ENCODE measurements at places on chromosomes 13 and 19. TPM values are rescaled to one million over a fixed set of nuclear protein-coding genes. Genes with fewer than 3 reads are reported as not detected.

GRCh38 chr13:98983182-98983581, 5.3 kb upstream of the DOCK9 start:
- DNase-seq, result no peak

ZNF625 gene
- total RNA-seq, result 26.9 TPM

- DNase-seq, result no peak
Measured at GRCh38 chr13:63088226-63088625, 1672.6 kb upstream of the PCDH20 start.

GRCh38 chr13:110330491-110331011, 23.5 kb downstream of the COL4A2 start:
- no peak for DNase-seq

- DNase-seq, result no peak
Measured at GRCh38 chr13:71213252-71213821, 653.7 kb downstream of the DACH1 start.

- DNase-seq, result no peak
Measured at GRCh38 chr19:54339646-54340358, 840 bp upstream of the LILRA4 start.

TNFSF13B gene
- total RNA-seq, result 6.9 TPM

GRCh38 chr13:29799041-29799440, 51.4 kb downstream of the UBL3 start:
- no peak for DNase-seq

DNA sequence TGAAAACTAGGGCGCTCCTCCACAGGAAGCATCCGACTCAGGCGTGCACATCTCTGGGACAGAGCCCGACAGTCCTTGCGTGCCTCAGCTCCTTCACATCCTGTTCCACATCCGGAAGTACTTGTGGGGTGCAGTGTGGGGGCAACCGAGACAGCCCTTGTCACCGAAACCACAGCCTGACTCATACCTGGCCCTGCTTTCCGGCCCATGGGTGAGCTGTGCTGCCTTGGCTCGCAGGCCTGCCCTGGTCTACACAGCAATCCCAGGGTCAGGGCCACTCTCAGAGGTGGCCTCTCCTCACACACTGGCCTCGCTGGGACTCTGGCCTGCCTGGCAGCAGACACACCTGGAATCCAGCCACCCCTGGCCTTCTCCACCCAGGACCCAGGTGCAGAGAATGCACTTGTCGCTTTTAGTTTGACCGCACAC, 100.4 kb downstream of the STK24 start:
- no peak for DNase-seq

- no peak for DNase-seq
Measured at GRCh38 chr13:109725297-109725696, 61.1 kb downstream of the IRS2 start.

GRCh38 chr19:35414442-35414841, 33.6 kb upstream of the FFAR2 start:
- DNase-seq, result no peak

- no peak for DNase-seq
Measured at GRCh38 chr13:41495044-41495443, 37.7 kb downstream of the RGCC start.

- no peak for DNase-seq
Measured at GRCh38 chr13:76976490-76976889, 15.4 kb upstream of the CLN5 start.

DNA sequence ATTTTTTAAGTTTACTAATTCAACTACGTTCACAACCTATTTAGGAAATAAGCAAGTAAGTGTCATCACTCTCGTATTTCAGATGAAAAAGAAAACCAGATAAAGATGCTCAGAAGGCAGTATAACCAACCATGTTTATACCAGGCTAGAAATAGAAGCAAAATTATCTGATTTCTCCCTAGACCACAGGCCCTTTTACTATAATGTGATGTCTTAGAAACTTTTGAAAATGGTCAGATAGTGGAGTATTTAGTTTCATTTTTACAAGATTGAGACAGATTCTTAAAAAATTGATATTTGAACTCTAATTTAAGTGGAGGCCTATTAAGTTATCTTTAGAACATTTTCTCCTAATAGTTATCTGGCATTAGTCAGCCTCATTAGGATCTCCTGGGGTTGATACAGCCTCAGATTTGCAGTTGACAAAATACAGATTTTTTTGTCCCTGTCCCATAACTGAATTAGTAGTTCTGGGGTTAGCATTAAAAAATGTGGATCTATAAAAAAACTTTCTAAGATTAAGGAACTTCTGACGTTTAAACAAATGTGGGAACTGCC, 818.7 kb upstream of the PCDH9 start:
- DNase-seq, result no peak

IL12RB1 gene
- 0.63 TPM for total RNA-seq

DNA sequence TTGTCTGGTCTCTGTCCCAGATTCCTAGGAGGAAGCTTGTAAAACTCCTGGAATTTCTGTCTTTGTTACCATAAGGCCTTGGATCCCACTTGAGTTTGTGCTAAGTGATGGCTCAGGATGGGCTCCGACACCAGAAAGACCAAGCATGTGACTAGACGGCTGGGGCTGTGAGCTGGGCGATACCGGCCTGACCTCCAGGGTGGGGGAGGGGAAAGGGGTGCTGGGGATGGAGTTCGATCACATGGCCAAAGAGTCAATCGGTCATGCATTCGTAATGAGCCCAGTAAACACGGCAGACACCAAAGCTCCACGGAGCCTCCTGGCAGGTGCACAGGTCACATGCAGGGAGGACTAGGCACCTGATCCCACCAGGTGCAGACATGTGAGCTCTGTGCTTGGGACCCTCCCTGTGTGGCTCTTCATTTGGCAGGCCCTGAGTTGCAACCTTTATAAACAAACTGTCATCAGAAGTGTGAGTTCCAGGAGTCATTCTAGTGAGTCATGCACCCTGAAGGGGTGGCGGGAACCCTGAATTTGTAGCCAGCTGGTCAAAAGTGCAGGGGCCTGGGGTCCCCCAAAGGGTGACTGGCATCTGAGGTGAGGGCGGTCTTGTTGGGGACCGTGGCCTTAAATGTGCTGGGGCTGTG, 27.1 kb downstream of the ELAVL1 start:
- no peak for DNase-seq

C1QTNF9 gene
- total RNA-seq, result 1.3 TPM

GRCh38 chr13:94335761-94336526, 143.5 kb downstream of the DCT start:
- no peak for DNase-seq

ZNF610 gene
- 8.4 TPM for total RNA-seq

GRCh38 chr13:32645854-32646253, 59.6 kb downstream of the PDS5B start:
- no peak for DNase-seq
